ENCODE measurements at places on chromosomes 4 and X.

DNA sequence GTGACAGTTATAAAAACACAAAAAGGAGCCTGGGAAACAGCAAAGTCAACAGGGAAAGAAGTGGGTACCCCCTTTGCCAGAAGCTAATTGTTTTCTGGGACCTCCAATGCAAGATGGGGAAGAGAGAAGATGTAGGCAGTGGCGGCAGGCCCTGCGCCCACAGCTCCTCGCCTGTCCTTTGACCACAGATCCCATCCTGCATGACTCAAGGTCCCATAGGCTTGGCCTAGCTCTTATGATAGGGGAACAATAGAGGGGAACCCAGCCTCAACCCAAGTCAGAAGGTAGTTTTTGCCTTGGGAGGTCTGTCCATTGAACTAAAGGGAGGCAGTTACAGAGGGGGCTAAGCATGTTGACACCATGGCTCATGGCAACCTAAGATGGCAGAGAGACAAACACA lies 14.2 kb downstream of the ZMYM3 start:
- DNase-seq, result no peak

DNA sequence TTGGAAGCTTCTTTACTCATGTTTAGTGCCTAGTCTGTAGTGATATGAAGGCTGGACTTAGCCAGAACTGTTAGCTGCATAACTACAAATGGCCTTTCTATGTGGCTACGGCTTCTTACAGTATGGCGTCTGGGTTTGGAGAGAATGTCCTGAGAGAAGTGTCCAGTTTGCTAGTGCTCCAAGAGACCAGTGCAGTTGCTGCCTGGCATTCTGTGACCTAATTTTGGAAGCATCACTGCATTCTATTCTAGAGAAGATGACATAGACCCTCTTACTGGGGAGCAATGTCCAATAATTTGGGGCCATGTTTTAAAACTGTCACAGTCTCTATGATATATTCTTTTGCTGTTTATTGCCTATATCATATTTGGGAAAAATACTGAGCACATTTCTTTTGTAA lies 74.2 kb downstream of the STAG2 start:
- DNase-seq, result no peak

- DNase-seq, result no peak
Observed at GRCh38 chr4:73181231-73181630, 77.4 kb downstream of the ANKRD17 start.

DNA sequence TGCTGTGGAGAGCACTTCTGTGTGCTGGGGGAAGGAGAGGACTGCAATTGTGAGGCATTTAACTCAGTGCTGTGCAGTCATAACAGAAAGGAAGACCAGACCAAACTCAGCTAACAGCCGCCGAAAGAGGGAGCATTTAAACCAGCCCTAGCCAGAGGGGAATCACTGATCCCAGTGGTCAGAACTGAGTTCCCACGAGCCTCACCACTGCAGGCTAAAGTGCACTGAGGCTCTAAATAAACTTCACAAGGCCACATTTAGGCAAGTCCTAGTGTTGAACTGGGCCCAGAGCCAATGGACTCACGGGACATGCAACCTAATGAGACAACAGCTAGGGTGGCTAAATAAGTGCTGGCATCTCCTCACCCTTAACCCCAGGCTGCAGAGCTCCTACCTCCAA lies 20.4 kb downstream of the IQCM start:
- no peak for DNase-seq

- no peak for DNase-seq
Observed at GRCh38 chr4:118869808-118870342, 18.8 kb upstream of the SYNPO2 start.

DNA sequence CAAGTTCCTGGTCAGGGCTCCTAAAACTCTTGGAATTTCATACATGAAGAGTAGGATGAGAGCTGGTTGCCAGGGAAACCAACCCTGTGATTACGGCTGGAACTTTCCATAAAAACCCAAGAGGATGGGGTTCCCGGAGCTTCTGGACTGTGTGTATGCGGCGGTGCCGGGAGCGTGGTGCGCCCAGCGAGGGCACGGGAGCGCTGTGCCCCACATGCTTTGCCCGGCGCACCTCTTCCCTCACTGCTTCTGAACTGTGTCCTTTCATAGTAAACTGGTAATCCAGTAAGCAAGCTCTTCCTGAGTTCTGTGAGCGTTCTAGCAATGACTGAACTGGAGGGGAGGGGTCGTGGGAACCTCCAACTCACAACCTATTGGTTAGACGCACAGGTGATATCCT lies 152.6 kb downstream of the AFAP1 start:
- DNase-seq, result no peak
